GDM1 (cell line): ENCODE measurements at places on chromosomes 4 and X.

DNA sequence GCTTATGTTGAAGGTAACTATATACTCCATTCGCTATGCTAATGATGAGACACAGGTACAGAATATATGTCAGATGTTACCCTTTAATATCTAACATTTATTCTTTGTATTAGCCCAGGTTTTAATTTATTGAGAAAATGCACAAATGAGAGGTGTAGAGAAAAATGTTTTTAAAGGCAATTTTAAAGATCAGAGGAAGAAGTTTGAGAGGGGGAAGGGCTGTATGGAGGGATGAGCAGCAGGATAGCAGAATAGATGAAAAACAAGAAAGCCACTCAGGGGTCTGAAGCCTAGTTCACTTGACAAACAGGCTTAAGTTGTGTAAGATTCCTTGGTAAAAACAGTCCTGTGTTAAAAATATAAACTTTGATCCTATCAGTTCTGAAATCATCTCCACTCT is 3.7 kb downstream of the MAB21L2 start:
- DNase-seq, result no peak

GRCh38 chr4:97504713-97505112 is 638.6 kb downstream of the STPG2 start:
- DNase-seq, result no peak

GRCh38 chr4:5366421-5366820 is 315.1 kb downstream of the STK32B start:
- no peak for DNase-seq

DNA sequence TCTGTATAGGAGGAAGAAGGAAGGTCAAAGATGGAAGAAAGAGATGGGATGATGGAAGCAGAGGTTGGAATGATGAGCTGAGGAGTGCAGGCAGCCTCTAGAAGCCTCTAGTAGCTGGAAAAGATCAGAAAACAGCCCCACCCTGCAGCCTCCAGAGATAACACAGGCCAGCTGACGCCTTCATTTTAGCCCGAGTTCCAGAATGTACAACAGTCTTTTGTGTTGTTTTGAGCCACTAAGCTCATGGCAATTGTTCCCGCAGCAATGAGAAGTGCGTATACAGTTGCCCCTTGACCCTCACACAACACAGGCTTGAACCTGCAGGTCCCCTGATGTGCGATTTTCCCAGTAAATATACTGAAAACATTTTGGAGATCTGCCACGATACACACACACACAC is 72.0 kb downstream of the WFS1 start:
- no peak for DNase-seq

GRCh38 chr4:117773064-117773936 is 261.0 kb upstream of the NDST3 start:
- DNase-seq, result no peak

DNA sequence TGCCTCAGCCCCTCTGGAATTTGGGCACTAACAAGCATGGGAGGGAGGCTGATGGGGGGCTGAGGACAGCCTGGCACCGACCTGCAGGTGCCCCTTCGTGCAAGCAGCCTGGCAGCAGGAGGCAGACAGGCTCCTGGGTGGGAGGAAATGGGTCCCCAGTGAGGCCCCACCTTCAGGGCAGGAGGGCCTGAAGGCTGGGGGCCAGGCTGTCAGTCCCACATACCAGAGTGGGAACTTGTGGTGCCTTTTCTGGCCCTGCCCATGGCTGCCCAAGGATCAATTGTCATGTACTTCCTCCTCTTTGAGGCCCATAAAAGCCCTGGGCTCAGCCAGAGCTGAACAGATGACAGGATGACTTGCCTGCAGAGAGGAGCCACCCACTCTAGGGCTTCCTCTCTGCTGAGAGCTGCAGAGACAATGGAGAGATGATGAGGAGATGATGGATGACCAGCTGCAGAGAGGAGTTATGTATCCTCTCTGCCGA is 141.0 kb downstream of the PDHA2 start:
- no peak for DNase-seq
